ENCODE measurements at places on chromosomes 16 and 17.

DNA sequence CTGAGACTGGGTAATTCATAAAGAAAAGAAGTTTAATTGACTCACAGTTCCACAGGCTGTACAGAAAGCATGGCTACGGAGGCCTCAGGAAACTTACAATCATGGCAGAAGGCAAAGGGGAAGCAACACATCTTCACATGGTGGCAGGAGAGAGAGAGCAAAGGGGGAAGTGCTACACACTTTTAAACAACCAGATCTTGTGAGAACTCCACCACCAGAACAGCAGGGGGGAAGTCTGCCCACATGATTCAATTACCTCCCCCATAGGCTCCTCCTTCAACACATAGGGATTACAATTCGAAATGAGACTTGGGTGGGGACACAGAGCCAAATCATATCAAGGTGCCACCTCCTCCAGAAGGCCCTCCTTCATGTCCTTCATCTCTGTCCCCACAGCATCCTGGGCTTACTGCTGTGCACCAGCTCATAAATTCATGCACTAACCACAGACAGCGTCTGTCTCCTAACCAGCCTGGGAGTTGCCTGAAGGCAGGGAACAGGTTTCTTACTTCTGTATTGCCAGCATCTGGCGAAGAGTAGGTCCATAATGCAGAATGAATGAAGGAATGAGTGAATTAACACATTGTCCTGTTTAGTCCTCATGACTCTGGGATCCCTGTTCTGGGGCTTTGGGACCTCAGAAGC is 74.4 kb downstream of the WSB1 start:
- peak; percentile 62 for DNase-seq

GRCh38 chr17:2041561-2042389 is at the start of gene OVCA2:
Gene OVCA2, plus strand, starts transcription at chr17:2042022. Its CDS starts 26 bp downstream, at chr17:2042048.
- DNase-seq = peak; percentile 91

GRCh38 chr17:15657868-15658267 is 26.2 kb downstream of the TRIM16 start:
- no peak for DNase-seq

DNA sequence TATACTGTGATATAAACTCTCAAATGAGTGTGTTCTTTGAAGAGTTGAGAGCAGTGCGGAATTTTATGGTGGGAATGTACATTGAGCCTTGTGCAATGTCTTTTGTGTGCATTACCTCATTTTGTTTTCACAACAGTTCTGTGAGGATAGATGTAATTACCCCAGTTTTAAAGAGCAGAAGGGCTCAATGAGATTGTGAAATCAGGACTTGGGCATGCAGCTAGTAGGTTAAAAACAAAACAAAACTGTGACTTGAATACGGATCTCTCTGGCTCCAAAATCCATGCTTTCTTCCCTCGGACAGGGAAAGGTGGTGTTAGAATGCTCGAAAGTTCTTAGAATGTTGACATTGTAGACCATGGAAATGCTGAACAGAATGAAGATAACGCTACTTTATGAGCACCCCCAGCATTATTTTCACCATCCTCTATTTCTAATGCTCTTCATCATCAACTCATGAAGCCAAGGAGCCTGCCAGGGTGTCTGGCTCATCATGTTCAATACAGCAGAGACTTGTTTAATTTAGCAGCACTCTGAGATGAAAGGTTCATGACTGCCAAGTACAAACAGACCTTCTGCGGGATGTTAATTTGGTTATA is 17.1 kb downstream of the MRTFB start:
- DNase-seq = no peak

GRCh38 chr16:60755907-60756306 is 1280.3 kb downstream of the CDH8 start:
- DNase-seq = no peak

DNA sequence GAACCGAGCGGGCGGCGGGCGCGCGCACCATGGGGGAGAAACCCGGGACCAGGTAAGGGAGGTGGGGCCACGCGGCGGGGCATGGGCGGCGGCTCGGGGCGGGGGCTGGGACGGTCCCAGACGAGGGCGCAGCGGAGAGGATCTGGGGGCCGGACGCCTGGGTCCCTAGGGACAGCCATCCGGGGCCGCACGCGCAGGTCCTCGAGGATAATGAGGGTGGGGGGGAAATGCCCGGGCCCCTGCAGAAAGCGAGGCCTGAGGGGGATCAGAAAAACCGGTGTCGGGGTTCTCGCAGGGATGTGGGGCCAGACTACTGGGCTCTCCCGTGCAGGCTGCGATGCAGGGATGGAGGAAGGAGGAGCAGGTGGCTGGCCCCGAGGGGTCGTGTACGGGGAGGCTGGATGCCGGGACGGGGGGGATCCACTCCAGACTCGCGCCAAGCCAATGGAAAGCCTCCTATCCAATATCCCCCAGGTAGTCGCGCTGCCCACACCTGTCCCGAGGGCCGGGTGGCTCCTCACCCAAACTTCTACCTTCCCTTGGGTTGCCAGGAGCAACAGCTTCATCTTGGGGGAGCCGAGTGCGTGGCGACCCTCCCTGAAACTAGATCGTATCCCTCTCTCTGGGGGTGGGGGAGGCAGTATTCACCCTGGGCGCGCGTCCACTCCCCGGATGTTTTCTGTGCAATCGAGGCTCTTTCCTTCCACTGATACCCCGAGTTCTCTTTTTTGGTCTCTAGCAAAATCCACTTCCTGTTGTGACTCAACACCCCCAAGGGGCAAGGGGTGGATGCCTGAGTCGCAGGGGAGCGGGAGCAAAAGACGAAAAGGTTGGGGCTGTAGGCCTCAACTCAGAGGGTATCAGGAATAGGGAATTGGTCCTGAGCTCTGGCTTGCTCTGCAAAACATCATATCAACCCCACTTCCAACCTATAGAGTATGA is 532 bp downstream of the ARRB2 start:
- peak; percentile 87 for DNase-seq

- no peak for DNase-seq
Observed at GRCh38 chr17:58193641-58194255, 1.2 kb downstream of the EPX start.

DNA sequence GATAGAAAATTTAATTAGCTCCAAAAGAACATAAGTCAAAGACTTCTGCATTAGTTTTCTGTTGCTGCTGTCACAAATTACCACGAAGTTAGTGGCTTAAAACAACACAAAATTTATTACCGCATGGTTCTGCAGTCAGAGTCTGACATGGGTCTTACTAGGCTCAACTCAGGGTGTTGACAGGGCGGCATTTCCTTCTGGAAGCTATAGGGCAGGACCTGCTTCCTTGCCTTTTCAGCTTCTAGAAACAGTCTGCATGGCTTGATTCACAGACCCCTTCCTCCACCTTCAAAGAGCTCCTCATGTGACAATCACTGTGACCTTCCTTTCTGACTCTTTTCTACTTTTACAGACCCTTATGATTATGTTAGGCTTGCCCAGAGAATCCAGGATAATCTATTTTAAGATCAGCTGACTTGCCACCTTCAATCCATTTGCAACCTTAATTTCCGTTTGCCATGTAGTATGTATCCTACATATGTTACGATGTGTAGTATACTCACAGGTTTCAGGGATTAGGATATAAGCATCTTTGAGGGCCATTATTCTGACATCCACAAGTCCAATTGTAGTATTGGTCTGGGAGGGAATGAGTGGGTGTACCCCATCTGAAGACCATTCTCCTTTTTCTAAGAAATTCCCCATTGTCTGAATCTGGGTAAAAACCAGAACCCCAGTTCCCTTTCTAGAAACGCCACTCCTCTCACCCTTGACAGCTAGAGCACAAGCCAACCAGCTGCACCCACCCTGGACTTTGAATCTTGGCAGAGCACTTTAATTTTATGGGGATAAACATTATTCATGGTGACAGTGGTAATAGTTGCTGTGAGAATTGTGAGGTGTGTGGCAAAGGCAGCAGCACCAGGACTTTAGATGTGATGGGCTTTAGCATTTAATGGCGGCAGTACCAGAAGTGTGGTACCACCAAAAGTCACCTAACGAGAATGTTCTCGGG is 265.5 kb downstream of the KCNJ2 start:
- no peak for DNase-seq

DNA sequence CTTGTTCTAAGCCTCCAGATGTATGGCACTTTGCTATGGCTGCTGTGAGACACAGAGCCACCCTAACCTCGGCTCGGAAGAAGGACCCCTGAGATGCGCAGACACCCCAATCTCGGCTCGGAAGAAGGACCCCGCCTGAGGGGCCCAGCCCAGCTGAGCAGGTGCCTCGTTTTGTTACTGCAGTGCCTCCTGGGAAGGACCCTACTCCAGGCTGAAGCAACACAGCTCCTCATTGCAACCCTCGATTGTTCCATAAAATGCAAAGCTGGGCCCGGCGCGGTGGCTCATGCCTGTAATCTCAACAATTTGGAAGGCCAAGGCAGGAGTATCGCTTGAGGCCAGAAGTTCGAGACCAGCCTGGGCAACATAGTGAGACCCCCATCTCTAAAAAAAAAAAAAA is 61.3 kb downstream of the C16orf95 start:
- DNase-seq = no peak

DNA sequence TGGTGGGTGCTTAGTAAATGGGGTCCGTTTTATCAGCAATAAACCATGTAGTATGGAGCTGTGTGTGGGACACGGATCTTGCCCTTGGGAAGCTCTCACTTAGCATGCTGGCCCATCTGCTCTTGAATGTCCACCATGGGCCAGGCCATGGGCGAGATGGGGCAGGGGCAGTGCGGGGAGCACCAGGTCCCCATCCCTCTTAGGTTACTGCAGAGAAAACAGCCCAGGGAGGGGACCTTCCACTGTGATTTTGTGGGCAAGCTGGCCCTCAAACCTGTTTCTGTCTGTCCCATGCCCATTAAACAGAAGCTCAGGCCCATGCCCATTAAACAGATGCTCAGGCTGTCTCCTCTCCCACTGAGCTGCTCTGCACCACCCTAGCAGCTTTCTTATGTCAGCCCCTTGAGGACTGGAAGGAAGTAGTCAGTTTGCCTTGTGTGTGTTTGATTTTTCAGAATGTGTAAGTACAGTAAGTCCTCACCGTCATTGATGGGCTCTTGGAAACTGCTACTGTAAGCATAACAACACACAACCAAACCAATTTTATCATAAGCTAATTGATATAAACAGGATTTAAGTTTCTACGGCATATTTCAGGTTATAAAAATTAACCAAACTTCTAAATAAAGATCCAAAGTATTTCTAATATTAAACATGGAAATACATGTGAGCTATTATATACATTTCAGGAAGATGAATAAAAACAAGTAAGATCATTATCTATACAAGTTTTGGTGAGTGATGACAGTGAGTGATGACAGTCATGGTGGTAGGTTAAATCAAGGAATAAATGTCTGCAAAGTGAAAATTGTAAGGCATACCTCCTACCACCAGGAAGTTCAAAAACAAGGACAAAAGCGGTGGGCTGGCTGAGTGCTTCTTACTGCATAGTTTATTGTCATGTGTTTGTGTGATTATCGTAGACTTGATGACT is 11.5 kb downstream of the MPRIP start:
- DNase-seq = no peak

DNA sequence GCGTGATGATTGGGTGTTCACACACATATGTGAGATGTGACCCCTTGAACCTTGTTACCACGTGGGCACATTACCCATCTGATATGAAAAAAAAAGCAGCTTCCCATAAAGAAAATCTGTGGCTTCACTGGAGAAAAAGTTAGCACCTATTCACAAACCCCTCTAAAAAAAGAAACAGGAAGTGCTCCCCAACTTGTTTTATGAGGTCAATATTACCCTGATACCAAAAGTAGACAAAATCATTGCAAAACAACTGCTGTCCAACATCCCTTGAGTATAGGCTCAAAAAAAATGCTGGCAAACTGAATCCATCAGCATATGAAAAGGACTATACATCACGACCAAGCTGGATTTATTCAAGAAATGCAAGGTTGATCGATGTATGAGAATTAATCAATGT is 99.7 kb upstream of the RBL2 start:
- no peak for DNase-seq

GRCh38 chr17:43578699-43579565 is 32.8 kb upstream of the ETV4 start:
- no peak for DNase-seq

DNA sequence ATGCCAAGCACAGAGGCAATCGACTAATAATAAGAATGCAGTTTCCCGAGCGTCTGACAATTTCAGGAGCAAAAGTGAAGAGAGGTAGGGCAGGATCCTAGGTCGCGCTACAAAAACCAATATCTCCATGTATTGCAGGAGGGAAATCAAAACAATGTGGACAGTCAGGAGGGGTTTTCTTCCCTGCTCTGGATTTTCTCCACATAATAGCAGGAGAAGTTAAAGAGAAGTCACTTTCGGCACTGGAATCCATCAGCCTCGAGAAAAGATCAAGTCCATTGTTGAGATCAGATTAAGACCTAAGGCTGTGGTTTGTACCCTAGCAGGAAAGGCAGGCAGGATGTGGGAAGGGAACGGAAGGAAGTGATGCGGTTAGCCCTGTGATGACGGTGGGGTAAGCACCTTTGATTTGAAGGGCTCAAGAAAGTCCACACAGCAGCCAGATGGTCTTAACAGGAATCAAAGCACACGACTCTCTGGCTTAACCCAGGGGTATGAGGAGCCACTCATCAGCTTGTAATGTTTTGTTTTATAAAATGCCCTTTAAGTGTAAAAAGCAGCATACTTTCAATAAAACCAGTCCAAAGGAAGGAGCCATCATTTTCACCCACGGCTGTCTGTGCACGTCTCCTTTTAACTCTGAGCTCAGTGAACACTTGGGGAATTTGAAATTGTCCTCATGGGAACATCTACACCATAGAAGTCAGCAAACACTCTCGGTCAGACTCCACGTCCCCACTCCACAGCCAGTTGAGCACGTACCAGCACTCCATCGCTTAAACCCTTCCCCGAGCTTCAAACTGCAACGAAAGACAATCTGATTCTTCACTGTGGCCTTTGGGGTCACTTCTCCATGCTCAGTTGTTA is 15.8 kb upstream of the AKTIP start:
- DNase-seq = peak; percentile 88

- no peak for DNase-seq
Observed at GRCh38 chr17:34727601-34728000, 148.2 kb downstream of the TMEM132E start.

DNA sequence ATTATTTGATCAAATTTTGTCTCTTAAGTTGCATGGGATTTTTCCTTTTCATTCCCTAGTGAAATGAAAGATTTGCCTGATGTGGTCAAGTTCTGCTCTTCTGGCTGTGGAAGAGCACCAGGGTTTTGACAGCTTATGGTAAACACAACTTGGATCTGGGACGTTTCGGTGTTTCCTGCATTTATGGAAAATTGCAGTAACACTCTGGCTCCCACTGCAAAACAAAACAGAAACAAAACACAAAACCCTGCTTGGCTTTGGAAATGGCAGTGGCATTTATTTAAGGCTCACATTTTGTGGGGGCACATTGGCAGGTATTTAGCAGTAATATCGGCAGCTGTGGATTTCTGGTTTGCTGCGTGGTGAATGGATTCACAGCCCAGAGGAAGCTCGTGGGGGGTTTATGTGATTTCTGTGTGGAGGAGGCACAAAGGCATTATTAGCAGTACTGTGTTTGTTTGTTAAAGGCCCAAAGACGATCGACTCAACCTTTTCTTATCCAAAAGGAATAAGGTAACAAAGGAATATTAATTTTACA is 377.8 kb downstream of the SNX29 start:
- DNase-seq = no peak
